Brain (organoid and tissue), 16 donors: ENCODE measurements at places on chromosomes 16 and 17. TPM values are rescaled to one million over a fixed set of nuclear protein-coding genes. Genes with fewer than 3 reads are reported as not detected.

CTU2 gene
- polyA plus RNA-seq, result 24.6 TPM

BCAS3 gene
- polyA plus RNA-seq, result 56.2 TPM

ESRP2 gene
- polyA plus RNA-seq, result 1.8 TPM

OR2C1 gene
- polyA plus RNA-seq, result not detected

ABCA8 gene
- 6.1 TPM for polyA plus RNA-seq

ZNF598 gene
- polyA plus RNA-seq, result 32.5 TPM

SOX8 gene
- 44.8 TPM for polyA plus RNA-seq

LRRC45 gene
- polyA plus RNA-seq, result 11.2 TPM
